Cortex of kidney (tissue), 1 donor: ENCODE measurements at places on chromosomes 12 and 14.

DNA sequence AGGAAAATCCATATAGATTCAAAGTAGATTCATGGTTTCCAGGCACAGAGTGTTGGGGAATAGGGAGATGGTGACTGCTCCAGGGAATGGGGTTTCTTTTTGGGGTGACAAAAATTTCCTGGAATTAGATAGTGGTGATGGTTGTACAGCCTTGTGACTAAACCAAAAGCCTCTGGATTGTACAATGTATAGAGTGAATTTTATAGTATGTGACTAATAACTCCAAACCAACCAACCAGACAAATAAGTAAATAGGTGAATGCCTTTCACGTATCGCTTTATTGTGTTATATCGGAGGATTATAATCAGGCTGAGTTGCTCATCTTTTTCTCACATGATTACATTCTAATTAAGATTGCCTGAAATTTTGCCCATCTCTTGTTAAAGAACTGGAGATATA is 24.6 kb upstream of the PPFIBP1 start:
- no peak for DNase-seq

DNA sequence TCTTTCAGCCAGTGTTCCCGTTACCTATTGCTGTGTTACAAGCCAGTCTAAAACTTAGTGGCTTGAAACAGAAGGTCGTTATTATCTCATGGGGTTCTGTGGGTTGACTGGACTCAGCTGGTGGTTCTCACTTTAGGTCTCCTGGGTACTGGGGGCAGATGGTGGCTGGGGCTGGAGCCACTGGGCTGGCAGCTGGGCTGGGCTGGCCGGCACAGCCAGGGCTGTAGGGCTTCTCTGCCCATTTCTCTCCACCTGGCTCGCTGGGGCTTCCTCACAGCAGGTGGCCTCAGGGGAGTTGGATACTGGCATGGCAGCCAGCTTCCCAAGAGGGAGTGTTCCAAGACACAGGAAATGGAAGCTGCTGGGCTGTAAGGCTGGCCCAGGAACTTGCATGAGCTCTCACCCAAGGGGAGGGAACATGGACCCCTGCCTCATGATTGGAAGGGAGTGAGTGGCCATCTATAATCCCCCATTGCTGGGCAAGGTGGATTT is 27.0 kb downstream of the TUNAR start:
- DNase-seq: no peak

- no peak for DNase-seq
Observed at GRCh38 chr14:22552001-22552826, 36.8 kb downstream of the DAD1 start.

DNA sequence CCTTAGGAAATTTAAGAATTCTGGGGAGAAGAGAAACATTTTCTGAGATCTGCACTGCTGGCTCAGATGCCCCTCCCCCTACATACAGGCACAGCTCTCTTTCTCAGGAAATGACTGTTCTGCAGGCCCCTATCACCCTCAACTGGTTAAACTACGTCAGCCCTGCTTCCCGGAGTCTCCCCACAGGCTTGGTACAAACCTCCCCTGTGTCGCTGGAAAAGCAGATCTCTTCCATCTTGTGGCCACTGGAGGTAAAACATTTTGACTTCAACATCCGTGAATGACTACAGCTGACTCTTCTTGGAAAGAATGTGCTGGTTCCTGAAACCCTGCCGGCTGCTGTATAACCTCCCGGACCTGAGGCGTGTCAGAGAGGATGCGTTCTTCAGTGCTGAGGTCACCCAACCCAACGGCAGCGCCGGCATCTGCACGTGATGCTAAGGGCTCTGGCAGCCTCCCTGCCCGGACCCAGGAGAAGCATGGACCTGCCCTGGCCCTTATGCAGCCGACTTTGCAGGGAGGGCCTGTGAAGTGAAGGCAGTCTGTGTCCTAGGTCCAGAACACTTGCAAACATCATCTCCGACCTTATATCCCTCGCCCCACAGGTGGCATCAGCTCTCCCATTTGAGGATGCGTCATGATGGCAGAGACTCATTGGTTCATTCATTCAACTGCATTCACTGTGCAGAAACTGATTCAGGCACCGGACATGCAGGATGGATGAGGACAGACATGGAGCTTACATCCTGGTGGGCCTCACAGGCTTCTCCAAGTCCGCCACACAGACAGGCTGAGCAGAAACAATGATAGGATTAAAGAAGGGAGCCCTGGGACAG is 129.2 kb downstream of the GCH1 start:
- DNase-seq: no peak

DNA sequence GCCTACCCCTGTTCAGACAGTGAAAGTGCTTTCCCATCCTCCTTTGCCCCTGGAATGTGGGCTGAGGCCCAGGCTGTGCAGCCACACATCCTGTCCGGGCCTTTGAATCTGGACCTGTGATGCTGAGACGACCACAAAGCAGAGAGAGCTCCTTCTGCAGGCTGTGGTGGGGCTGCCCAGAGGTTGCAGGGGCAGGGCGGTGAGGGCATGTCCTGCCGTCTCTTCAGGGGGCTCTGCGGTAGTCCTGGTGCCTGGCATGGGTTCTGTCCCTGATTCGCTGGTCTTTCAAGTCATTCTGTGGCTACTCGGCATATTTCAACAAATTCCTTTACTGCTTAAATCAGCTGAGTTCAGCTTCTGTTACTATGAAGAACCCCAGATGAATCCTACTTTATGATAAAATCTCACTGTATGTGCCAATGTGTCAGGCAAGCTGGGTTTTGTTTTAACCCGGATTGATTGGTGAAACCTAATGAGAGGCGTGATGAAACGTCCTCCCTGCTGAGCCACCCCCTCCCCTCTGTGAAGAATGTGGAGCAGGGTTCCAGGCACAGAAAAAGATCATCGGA is 63.4 kb upstream of the DICER1 start:
- no peak for DNase-seq

DNA sequence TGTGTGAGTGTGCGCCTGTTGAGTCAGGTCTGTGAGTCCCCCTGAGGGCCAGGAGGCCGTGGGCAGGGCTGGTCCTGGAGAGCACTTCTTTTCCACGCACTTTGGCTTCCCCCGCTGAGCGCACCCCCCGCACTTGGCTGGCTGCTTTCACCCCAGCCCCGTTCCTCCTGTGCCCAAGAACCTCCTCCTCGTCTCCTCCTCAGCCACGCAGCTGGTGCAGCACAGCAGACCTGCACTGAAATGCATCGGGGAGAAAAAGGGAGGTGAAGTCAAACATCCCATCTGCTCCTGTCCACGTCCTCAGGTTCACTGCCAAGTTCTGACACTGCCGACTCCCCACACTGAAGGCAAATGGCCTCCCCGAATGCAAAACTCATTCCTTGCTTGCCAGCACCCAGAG is 362.7 kb upstream of the SFSWAP start:
- no peak for DNase-seq

- no peak for DNase-seq
Observed at GRCh38 chr12:57456145-57456700, 1.1 kb downstream of the INHBE start.

GRCh38 chr12:84856156-84856900 is 56.3 kb downstream of the SLC6A15 start:
- DNase-seq: no peak

GRCh38 chr14:47826809-47827208 is 151.4 kb upstream of the MDGA2 start:
- DNase-seq: no peak

GRCh38 chr12:52372216-52373154 is 5.2 kb upstream of the KRT85 start:
- DNase-seq: no peak

DNA sequence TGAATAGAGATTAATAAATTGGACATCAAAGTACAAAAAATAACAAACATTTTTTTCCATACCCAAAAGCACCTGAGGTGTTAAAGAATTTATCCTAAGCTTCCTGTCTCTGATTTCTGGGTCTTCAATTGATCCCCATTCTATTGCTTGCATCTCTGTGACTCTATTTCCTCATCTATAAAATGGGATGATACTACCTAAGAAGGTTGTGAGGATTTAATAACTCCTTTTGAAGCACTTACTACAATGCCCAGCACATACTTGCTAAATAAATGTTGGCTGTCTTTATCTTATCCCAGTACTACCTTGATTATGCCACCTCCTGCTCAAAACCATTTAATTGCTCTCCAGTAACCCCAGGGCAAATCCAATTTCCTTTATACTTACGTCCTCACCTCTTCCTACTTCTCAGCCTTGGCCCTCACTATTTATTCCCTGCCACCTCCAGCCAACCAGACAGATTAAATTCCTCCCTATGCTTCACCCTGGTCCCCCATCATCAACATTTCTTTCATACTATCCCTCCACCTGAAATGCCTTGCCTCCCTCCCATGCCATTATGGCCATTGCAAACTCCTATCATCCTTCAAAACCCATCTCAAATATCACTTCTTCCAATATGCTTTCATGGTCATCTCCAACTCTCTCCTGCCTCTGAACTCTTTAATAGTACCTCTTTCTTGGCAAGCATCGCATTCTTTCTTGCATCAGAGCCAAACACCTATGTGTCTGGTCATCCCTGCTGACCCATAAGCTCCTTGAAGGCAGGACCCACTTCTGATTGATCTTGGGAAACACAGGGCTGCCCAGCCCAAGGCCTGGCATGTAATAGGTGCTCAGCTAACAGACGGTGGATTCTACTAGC is 7.9 kb upstream of the ASIC1 start:
- DNase-seq: no peak

- no peak for DNase-seq
Observed at GRCh38 chr12:67284561-67284960, 15.4 kb downstream of the CAND1 start.

DNA sequence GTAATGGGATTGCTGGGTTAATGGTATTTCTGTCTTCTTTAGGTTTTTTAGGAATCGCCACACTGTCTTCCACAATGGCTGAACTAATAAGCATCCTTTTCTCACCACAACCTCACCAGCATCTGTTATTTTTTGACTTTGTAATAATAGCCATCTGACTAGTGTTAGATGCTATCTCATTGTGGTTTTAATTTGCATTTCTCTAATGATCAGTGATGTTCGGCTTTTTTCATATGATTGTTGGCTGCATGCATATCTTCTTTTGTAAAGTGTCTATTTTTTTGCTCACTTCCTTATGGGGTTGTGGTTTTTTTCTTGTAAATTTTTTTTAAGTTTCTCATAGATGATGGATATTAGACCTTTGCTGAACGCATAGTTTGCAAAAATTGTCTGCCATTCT is 377.9 kb downstream of the GALC start:
- DNase-seq: no peak

DNA sequence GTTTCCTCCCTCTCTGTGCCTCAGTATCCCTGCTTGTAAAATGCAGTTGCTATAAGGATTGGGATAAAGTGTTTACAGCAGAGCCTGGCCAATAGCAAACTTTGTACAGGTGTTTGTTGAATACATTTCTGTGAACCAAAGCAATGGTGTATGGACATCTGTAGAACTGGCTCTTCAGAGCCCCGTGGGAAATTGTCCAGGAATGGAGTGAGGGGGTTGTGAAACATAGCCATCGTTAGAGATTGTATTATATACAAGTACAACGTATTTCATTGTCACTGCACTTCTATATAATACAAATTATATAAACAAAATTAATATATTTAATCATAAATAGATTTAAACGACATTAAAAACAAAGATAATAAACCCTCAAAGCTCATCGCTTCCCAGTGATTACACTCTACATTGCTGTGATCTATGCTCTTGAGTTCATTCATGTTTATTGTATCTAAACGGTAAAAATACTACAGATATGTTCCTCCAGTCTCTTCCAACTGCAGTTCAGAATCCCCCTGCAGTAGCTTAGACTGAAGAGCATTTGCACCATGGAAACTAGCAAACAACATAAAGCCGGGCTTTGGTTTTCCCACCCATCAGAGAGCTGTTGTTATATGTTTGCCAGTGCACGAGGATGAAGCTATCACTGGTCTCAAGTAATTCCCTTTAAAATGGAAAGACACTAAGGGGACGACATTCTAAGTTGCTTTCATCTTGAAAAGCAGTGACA is 216.7 kb downstream of the TMEM132C start:
- no peak for DNase-seq

DNA sequence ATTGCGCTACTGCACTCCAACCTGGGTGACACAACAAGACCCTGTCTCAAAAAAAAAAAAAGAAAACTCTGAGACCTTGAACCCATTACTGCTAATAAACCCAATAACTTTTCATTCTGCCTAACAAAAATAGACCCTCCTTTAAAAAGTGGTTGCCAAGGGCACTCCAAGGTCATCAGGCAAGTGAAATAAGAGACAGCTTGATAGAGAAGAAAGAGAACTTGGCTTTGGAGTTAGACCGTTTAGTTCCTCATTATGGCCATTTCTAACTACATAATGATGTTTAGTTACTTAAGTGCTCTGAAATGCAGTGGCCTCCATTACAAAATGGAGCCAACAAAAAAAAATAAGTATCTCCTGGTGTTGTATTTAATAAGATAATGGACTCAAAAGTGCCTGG is 55.9 kb downstream of the PHLDA1 start:
- no peak for DNase-seq

- no peak for DNase-seq
Observed at GRCh38 chr12:43349863-43350262, 202.1 kb downstream of the ADAMTS20 start.

GRCh38 chr14:101008631-101009336 is 105.3 kb upstream of the RTL1 start:
- DNase-seq: no peak

- no peak for DNase-seq
Observed at GRCh38 chr12:82596483-82596882, 90.2 kb upstream of the TMTC2 start.

DNA sequence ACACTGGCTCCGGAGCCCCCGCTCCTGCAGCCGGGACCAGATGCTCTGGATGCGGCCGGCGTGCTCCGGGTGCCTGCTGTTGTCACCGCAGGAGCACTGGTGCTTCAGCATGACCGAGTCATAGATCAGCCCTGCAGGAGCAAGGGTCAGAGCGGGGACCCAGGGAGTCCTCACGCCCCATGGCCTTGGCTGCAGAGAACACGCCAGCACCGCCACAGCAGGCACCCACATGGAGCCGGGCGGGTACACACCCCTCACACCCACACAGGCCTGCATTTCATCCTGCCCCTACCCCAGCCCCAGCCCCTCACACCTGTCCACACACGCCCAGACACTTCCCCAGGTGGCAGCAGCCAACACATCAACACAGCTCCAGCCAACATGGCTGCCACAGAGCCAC is 18.8 kb downstream of the SLC48A1 start:
- DNase-seq: no peak

- no peak for DNase-seq
Observed at GRCh38 chr14:62301080-62301479, 538.9 kb downstream of the SNAPC1 start.

DNA sequence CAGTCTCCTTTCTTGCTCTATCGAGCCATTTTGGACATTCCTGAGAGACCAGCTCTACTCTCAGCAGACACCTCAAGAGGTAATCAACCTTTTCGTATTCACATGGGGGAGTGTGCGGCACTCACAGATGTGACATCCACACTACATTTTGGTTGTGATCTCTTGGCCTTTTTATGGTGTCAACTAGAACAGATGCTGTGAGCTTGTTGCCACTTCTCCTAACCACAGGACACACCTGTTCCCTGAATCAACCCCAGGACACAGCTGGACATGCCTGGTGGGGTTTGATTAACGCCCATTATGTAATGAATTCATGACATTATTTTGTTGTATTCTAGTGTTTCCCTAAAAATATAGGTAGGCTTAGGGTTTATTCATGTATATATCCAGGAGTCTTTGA is 1143.6 kb downstream of the TMEM121 start:
- DNase-seq: no peak
